HFFc6 (cell line): ENCODE measurements at places on chromosomes 6 and 20. TPM values are rescaled to one million over a fixed set of nuclear protein-coding genes. Genes with fewer than 3 reads are reported as not detected.

- DNase-seq: no peak
Measured at GRCh38 chr6:148851683-148852556, 105.1 kb downstream of the UST start.

- DNase-seq: no peak
Measured at GRCh38 chr20:58613061-58613854, 37.8 kb upstream of the STX16 start.

DNA sequence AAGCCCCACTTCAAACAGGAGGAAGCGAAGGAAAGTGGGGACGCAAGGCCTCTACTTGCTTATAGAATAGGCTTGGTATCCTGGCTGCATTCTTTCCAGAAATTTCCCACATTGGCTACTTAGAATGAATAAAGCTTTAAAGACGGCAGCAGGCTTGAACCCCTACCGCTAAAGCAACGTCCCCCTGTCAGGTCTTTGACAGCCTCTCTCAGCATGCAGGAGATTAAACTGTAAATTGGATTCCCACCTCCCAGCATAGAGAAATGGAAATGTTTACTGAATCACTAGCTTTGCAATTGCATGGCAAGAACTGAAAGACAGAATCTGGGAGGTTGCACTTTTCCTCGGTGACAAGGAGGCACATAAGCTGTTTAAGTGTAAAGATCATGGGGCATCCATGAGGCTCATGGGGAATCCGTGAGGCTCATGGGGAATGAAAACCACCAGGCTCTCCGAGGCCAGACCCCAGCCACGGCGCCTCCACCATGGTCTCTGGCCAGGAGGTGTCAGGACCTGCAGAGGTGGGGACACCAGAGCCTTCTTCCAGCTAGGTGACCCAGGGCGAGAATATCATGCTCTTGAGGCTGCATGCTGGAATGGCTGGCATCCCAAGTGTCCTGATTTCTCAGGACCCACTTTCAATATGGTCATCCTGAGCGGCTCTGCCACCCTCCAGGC, 10.3 kb downstream of the LEMD2 start:
- DNase-seq: no peak

GRCh38 chr20:6614836-6615235, 152.7 kb upstream of the BMP2 start:
- DNase-seq: no peak

- DNase-seq: no peak
Measured at GRCh38 chr6:95841560-95841959, 174.2 kb upstream of the FUT9 start.

GRCh38 chr6:15551798-15552197, 111.0 kb downstream of the DTNBP1 start:
- no peak for DNase-seq

- DNase-seq: no peak
Measured at GRCh38 chr20:47660983-47661700, 124.1 kb downstream of the SULF2 start.

- no peak for DNase-seq
Measured at GRCh38 chr6:3405679-3406078, 51.2 kb downstream of the SLC22A23 start.

DNA sequence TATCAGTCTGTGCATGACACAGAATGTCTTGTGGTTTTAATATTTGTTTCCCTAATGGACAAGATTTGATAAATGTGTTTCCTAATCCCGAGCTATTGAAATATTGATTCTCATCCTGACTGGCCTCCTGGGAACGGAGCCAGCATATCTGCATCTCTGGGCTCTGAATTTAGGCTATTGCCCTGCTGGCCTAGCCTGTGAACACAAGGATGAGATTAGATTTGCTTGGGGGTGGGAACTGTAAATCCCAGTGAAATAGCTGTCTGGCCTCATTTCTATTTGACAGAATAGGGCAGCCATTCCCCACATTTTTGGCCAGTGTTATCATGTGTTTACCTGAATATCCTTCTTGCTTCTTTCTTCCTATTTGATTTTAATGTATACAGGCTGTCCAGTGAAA, 198.4 kb upstream of the SOX4 start:
- no peak for DNase-seq

The ADGB gene
- not detected in 2 replicates for total RNA-seq

The BPIFB1 gene
- total RNA-seq: not detected in 2 replicates

The GHRH gene
- not detected in 3 replicates for total RNA-seq

The ADGRF1 gene
- not detected in 3 replicates for total RNA-seq
